M059J (cell line): ENCODE measurements at places on chromosomes 6 and 20.

DNA sequence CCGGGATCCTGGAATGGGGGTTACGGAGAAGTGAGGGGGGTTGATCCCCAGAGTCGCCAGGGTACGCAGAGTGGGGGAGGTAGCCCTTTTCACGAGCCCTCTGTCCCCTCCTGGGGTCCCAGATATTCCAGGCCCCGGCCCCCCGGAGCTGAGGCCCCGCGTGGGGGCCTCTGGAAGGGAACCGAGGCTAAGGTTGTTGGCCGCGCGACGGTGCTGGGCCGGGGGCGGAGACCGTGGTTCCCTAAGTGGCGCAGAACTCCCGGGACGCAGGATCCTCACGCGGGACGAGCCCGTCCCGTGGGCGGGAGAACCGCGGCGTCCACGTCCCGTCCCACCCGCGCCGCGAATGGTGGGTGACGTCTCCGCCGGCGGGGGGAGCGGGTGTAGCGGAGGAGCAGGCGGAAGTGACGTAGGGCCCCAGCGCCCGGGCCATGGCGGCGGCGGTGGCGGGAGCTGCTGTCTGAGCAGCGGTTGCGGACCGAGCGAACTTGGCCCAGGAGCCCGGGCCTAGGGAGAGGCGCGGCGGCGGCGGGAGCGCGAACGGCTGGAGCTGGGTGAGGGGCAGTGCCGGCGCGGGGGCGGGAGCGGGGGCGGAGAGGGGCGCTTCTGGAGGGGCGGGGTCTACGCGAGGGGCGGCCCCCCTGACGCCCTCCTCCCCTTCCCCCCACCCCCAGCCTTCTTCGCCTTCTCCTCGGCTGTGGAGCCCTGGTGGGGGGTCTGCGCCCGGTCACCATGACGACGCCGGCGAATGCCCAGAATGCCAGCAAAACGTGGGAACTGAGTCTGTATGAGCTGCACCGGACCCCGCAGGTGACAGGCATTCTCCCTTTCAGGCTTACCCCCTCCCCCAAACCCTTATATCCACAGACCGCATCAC is at the start of gene RING1:
Gene RING1, plus strand, starts transcription at position 410 of the 877 bp plus-strand sequence. Its CDS starts 323 bp downstream, at position 733.
- peak; percentile 80 for DNase-seq

DNA sequence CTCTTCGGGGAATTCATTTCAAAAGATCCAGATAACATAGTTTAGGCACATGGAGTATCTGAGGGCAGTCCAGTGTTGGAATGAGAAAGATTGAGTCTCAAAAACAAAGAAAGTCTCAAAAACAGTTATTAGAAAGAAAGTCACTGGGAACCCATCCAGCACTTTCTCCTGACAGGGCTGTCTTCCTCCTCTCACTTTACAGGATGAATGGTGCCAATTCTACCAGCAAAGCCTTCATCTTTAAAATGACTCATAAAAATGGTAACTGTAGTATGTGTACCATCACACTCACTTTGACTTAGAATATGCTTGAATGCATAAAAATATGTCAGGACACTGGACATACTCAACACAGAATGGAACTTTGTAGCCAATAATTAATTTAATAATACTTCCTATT is 71.3 kb downstream of the SLC22A3 start:
- DNase-seq: peak; percentile 16

GRCh38 chr6:135568379-135568778 is 70.8 kb upstream of the AHI1 start:
- DNase-seq: peak; percentile 73

- DNase-seq: no peak
Measured at GRCh38 chr6:12596731-12597130, 119.8 kb upstream of the PHACTR1 start.

DNA sequence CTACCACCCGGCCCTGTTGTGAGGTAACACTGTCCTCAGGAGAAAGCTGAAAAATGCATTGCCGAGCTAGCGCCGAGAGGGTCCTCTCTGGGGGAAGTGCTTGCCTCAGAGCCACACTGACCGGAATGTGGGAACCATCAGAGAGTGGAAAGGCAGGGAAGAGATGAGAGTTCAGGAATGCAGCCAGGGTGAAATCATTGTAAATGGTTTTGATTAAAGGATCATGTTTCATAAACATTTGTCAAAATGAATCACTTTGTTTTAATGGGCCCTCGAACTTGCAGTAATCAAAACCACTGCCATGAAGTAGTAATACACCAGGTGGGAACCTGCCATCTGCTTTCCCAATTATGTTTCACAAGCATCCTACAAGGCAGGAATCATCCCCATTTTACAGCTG is 16.9 kb upstream of the IL17F start:
- DNase-seq: peak; percentile 86

DNA sequence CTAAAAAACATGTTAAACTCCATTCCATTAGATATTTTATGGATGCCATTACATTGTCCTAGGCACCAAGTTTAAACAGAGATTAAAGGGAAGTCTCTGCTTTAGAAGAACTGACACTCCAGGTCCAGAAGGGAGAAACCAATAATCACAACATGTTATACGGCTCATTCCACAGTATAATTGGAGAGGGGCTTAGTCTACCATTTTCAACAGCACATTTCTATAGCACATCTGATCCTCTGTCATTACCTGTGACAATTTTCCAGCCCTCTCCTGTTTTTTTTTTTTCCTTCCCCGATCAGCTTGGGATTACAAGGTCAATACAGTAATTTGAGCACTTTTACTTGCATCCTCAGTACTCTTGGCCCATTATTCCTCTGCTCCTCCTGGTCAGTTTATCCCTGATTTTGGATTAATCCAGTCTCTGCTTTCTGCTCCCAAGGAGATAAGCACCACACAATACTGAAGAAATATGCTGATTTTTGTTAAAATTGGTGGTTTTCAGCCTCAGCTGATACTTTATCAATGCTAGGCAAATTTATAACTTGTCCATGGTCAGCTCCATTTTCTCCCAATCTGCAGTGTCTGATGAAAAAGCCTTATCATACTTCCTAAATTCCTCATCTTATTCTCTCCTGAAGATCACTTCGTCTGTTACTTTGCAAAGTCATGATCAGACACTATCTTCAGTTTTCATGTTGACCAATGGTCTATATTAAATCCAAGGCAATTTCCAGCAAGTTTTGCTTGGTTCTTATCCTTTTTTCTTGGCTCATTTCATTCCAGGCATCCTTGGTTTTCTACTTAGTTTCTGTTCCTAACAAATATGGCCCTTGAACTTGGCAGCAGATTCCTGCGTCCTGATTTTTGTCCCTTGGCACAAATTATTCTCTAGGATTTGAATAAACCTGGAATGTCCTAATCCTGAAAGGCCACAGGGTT is 30.8 kb upstream of the SYNCRIP start:
- DNase-seq: no peak

DNA sequence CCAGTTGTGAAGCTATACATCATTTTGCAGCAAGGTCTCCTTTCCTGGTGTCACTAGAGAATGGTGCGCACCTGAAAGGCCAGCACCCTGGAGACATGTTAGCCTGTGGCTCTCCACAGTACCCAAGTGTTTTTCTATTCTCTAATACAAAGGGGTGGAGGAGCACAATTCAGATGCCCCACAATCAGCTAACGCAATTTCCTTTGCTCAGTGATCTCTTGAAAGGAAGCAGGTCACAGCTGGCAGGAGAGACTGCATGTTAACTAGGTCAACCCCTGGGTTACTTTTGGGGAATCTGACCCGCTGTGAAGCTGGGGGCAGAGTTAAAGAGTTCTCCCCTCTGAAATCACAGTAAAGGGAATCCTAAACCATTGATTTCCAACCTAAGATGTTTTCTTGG is 92.5 kb downstream of the B3GAT2 start:
- DNase-seq: no peak

GRCh38 chr6:70954750-70955149 is 2.1 kb downstream of the B3GAT2 start:
- DNase-seq: no peak

DNA sequence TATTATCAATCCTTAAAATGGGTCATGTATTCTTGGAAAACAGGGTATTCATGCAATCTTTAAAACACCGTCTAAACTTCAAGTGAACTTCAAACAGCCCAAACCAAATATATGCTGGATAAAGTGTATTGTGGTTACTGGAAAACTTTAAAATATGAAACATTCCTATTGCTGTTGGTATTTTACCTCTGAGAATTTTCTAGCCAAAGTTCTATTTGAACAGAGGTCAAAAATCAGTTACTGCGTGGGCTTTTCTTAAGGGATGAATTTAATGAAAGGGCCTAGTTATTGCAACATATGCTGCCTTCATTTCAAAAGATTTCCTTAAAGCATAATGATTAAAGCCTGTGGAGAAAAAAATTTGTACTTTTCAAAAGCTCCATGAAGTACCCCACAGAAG is 436.0 kb downstream of the PLCB1 start:
- DNase-seq: no peak

- no peak for DNase-seq
Measured at GRCh38 chr20:54474866-54475265, 527 bp upstream of the DOK5 start.

DNA sequence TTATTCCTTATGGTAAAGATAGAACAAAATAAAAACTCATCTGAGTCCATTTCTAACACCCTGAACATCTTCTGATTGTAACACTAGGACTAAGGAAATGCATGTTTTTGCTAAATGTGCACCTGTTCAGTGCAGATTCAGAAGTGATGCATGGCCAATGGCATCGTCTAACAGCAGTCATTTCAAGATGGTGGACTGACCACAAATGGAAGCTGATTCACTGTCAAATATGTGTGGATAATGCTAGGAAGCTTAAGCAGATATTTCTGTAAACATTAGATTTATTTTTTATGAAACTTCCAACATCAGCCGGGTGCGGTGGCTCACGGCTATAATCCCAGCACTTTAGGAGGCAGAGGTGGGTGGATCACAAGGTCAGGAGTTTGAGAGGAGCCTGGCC is 394.8 kb downstream of the SAMD5 start:
- DNase-seq: no peak

DNA sequence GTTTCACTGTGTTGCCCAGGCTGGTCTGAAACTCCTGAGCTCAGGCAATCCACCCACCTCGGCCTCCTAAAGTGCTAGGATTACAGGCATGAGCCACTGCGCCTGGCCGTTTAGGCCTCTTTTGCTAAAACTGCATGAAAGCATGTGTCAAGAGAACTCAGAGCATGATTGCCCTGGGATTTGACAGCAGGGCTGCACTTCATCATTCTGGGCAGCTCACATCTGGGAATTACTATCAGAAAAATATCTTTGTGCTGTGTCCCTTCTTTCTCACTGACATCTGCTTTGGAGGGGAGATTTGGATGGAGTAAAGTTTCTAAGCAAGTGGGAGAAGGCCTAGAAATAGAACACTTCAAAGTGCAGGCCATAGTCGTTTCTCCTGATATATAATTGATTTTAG is 59.6 kb upstream of the EIF2S2 start:
- DNase-seq: no peak

GRCh38 chr6:5305968-5306626 is 44.8 kb downstream of the FARS2 start:
- peak; percentile 26 for DNase-seq

DNA sequence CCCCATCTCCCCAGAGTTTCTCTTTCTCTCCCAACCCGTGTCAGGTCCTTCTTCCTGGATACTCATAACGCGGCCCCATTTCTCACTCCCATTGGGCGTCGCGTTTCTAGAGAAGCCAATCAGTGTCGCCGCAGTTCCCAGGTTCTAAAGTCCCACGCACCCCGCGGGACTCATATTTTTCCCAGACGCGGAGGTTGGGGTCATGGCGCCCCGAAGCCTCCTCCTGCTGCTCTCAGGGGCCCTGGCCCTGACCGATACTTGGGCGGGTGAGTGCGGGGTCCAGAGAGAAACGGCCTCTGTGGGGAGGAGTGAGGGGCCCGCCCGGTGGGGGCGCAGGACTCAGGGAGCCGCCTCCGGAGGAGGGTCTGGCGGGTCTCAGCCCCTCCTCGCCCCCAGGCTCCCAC is at the start of gene HLA-F:
Gene HLA-F, plus strand, starts transcription at position 173 of the 404 bp plus-strand sequence. Its CDS starts 30 bp downstream, at position 203.
- DNase-seq: peak; percentile 99

GRCh38 chr20:63452821-63453523 is 19.5 kb downstream of the KCNQ2 start:
- peak; percentile 47 for DNase-seq

DNA sequence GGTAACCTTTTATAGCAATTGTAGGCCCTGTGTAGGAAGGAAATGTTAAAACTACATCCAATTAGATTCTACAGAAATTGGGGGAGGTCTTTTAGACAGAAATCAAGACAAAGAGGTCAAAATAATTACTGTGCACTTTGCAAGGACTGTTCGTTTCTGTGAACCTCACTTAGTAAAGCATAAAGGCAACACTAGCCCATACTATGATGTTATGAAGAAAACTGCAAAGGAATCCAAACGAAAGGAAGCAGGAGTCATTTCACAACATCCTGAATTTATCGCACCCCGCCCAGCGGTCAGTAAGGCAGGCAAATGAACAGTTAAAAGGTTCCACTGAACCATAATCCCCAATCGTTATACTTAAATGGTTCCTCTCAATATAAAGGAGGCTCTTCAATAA is 429.5 kb upstream of the ARID1B start:
- DNase-seq: no peak

GRCh38 chr6:167401525-167402194 is 76.8 kb downstream of the TTLL2 start:
- DNase-seq: no peak
